Dorsolateral prefrontal cortex (tissue), 122 donors: ENCODE measurements at places on chromosomes 2 and 18. TPM values are rescaled to one million over a fixed set of nuclear protein-coding genes. Genes with fewer than 3 reads are reported as not detected.

DNA sequence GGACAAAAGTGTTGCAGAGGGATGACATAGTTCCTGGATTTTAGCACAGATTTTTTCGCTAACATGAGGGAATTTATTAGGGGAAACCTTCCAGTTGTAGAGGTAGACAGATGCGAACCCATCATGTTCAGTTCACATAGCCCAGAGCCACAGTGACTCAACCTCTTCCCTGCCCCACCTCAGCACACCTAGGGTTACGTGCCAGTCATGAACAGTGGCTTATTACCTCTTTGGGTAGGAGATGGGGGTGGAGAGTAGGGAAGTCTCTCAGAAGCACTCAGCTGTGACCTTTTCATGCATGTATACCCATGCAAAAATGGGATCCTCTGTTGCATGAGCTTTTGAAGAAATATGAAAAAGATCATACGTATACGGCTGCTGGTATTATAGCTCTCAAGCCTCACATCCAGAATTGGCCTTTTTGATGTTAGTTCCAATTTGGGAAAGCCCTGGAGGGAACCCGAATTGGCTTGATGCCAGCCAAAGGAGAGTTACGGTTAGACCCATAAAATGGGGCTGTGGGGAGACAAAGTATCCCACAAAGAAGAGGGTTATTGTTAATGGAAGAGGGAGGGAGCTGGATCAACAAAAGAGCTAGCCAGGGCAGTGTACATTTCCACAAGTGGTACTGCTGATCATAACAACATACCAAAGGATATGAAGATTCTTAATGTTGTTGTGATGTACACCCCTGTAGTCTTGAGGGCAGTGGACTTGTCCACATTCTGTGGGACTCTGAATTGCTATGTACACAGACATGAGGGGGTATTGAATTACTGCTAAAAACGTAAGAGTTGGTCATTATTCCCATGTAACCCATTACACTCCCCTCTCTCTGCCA, 4.9 kb downstream of the TANC1 start:
- DNase-seq = no peak

DNA sequence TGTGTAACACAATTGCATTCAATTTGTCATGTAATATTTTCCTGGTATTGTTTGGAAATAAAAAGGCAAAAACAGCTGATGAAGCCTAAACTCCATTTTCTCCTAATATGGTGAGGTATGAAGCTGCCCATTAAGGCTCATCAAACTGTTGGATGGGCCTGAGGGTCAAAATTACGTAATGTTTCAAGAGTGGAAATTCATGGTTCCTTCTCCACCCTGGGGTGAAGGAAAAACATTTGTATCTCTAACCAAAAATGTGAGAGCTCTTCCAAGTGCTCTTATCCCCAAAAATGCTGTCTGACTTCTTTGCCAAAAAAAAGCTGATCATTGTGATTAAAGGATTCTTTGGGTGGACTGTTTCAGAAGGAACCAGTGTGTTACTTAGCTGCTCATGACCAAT, 91.8 kb downstream of the ARHGAP28 start:
- DNase-seq = no peak

DNA sequence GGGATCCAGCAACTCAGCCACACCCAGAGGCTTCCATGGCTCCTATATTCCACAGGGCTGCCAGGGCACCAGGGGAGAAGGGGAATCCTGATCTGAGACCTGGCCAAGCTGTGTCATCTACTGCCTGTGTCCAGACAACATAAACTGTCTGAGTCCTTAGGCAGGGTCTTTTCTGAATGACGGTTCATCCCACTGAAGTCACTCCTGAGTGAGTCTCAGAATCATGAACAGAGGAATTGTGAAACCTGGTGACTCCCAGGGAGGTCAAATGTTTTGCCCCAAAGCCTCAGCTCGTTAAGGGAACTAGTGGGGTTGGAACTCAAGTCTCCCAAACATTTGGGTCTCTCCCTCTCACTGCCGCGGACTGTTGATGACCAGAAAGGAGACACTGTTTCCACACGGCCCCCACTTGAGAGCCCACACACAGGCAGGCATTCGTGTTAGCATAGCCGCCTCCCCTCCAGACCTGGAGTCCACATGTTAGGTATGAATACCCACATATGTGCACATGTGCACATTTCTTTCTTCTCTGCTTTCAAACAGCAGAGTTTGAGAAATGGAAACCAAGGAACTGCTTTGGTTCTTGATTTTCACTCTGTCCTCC, 125.0 kb upstream of the MSH6 start:
- DNase-seq = no peak

DNA sequence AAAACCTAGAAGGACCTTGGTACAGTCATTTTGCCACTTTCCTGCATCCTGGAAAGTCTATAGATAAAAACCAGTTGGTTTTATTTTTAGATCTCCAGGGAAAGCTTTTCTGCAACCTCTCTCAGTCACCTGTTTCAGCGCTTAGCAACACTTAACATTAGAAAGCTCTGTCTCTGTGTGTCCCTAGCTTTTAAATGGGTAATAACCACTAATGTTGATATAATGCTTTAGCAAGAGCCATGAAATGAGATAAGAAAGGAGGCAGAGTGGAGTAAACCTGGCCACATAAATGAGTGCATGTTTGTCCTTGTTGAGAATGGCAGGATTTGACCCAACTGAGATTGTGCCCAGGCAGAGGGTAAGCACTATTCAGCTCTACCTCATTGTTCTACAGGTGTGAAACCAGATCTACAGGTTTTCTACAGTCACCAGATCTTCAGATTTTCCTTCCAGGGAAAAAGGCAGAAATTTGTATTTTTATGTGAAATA, 44.8 kb downstream of the MARCHF4 start:
- DNase-seq = no peak

The PLCL1 gene
- 57.5 TPM for total RNA-seq

The LOXHD1 gene
- 5.5 TPM for total RNA-seq
